ENCODE measurements at places on chromosomes 1 and 21.

GRCh38 chr1:7489586-7489985 is 281.5 kb upstream of the VAMP3 start:
- no peak for DNase-seq

DNA sequence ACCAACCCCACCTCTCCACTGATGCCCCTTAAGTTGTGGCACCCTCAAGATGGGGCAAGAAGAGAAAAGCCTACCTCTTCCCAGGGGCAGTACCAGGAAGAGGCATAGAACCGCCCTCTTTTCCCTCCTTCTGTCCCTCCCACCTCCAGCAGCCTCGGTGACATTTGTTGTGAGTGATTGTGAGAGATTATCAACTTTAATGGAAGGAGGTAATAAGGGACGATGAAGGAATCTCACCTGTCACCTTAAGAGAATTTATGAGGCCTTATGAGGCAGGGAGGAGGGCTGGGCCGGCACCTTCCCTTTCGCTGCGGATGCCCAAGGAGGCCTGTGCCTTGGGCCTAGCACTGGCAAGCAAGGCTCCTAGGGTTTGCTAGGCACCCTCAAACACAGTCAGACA is 1.4 kb upstream of the ADGRB2 start:
- no peak for DNase-seq

GRCh38 chr1:223535319-223535718 is 130.2 kb downstream of the CAPN8 start:
- DNase-seq, result no peak

- DNase-seq, result no peak
Observed at GRCh38 chr1:166848193-166848592, 8.9 kb downstream of the POGK start.

- no peak for DNase-seq
Observed at GRCh38 chr1:213686983-213687382, 300.8 kb upstream of the PROX1 start.

DNA sequence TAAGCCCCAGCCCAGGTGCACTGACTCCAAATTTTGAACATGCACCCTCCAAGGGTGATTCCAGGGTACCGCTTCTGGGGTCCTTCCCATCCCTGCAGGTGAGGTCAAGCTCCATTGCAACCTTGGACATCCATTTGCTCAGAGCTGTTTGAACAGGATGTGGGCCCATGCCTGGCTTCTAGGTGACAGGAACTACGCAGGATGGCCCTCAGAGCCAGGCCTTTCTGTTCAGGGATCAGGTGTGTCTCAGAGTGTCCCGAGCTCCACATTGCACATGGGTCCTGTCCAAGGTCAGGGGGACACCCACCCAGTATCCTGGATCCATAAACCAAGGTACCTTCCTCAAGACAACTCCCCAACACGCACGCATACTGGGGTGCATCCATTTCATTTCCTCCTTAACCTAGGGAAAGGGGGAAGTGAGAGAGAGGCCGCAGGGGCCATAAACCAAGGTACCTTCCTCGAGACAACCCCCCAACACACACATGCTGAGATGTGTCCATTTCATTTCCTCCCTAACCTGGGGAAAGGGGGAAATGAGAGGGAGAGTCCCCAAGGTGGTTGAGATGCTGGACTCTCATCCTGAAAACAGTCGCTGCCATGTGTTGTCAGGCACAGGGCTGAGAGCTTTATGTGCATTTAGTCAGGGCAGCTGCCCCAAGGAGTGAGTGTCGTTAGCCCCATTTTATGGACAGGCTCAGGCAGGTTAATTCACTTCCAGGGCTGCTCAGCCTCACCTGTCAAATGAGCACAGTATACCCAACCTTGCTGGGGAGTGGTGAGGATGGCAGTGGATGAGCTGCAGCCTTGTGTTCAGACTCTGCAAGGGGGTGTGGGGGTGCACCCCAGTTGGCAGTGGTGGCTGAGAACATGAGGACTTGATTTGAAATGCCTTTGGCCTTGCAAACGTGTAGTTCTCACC is 2.1 kb downstream of the SLC66A1 start:
- DNase-seq, result no peak

- DNase-seq, result no peak
Observed at GRCh38 chr1:188423073-188423472, 1594.3 kb downstream of the PLA2G4A start.

- DNase-seq, result no peak
Observed at GRCh38 chr1:17472814-17473213, 33.3 kb upstream of the RCC2 start.

GRCh38 chr1:231036416-231036815 is 3.6 kb downstream of the FAM89A start:
- DNase-seq, result peak; percentile 10

- no peak for DNase-seq
Observed at GRCh38 chr21:40177979-40178378, 310.7 kb downstream of the PCP4 start.

GRCh38 chr1:235313931-235314678 is 13.9 kb downstream of the ARID4B start:
- no peak for DNase-seq

DNA sequence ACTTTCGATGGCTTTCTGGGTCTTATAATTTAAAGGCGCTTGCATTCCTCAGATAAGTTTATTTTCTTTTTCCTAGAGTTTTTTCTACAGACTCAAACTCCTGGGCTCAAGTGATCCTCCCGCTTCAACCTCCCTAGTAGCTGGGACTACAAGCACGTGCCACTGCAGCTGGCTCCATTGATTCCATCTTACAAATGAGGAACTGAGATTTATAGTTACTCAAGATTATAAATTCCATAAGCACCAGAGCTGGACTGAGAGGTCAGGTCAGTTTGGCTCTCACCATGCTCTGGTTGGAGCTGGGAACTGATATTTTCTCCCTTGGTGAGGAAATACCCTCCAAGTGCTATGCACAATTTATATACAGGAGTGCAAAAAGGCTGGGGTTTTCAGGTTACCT is 13.4 kb upstream of the PRPF38B start:
- DNase-seq, result no peak

DNA sequence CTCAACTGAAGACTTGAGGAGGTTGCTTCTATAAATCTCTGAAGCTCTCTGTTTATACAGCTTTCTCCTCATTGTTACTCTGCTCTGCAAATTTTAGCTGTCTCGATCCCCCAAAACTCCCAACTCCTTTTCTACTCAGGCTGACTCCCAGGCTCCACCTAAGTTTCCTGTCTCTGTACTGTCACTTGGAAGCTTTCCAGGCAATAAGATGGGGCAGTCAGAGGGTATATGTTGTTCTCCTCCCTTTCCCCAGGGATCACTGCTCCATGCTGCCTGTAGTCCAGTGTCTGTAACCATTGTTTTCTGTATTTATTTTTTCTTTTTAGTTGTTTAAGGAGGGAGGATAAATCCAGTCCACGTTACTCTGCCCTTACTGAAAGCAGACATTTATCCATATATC is 13.4 kb downstream of the TSNAX start:
- no peak for DNase-seq

DNA sequence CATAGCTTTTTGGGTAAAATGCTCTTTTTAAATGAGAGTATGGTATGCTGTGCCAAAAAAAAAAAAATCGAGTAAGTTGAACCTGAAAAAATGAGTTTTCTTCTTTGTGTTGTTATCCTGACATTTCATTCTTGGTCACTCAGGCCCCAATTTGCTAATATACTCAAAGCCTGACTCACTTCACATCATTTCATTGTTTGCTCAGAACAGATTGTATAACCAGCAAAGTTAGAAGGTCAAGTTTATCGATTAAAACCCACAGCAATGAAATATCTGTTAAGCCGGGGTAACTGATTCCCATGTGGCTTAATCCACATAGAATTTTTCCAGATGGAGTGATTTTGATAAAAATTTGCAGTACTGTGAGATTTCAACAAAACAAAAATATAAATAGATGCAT is 363.7 kb downstream of the NEGR1 start:
- no peak for DNase-seq

DNA sequence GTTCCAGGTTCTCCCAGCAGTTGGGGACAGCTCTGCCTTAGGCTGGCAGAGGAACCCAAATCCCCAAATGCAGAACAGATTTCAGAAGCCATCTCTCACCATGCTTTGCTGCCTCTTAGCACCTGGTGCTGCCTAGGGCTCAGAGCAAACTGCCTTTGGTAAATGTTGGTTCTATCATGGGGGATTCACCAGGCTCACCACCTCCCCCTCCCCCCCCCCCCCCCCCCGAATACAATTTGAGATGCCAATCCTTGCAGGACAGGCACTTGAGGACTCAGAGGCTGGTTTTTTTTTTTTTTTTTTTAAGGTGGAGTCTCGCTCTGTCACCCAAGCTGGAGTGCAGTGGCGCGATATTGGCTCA is 447 bp upstream of the PAQR6 start:
- DNase-seq, result no peak

- DNase-seq, result no peak
Observed at GRCh38 chr1:161085165-161085564, 4.2 kb downstream of the NECTIN4 start.

DNA sequence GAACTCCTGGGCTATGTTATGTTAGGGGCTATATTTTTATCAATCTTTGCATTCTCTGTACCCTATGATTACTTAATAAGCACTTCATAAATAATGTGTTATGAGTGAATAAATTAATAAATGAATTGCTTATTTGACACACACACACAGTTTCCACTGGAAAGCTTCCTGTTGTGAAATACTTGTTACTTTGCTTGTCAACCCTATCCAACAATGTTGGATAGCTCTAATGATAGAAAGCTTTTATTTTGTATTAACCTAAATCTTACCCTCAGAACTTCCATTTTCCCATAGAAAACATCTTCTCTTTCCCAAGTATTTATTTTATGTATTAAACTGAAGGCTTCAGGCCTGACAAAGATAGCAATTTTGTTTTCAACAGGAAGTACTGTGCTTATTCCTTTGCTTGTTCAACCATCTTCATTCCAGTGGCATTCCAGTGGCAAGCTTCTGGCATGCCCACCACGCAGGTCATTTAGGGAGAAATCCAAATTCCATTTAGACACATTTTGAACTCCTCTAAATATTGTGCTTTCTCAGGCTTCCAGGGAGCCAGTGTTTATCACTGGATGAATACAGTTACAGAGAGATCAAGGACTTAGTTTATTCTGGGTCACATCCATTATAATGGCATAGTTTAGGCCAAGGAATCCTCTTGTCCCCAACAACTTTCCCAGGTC is 134.4 kb downstream of the TGFB2 start:
- no peak for DNase-seq

GRCh38 chr1:162985816-162986435 is 83.2 kb upstream of the RGS4 start:
- no peak for DNase-seq

DNA sequence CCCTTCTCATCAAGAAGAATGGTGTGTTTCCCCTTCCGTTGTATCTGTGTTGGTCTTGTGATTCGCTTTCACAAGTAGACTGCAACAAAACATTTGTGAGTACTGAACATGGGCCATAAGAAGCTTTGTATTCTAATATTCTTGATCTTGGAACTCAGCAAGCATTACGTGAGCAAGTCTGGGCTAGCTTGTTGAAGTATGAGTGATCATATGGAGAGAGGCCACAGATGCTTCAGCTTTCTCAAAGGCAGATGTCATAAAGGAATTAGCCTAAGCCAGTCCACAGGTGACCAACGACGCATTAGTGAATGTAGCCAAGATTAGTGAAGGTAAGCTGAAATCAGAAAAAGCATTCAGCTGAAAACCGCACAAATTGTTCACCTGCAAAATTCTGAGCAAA is 609.6 kb upstream of the NEGR1 start:
- no peak for DNase-seq

GRCh38 chr1:241443561-241443960 is 76.0 kb downstream of the FH start:
- DNase-seq, result no peak

GRCh38 chr1:54477153-54477561 is 70.9 kb upstream of the ACOT11 start:
- no peak for DNase-seq

DNA sequence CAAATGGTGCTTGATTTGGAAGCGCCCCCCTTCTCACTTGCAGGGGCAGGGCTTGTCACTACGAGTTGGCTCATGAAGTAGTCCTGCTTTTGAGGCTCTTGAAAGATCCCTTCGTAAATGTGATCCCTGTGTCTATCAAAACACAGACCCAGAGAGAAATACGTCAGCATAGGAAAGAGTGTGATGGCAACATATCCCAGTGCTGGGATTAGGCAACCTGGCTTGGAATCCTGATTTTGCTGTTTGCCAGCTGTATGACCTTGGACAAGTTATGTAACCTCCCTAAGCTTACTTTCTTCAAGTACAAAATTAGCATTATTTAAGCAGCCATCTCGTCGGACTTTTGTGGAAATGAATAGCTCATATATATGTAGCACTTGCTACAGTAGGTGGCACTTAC is 228.4 kb downstream of the ATG4C start:
- DNase-seq, result no peak

- no peak for DNase-seq
Observed at GRCh38 chr1:229355661-229356060, 12.8 kb upstream of the CCSAP start.

DNA sequence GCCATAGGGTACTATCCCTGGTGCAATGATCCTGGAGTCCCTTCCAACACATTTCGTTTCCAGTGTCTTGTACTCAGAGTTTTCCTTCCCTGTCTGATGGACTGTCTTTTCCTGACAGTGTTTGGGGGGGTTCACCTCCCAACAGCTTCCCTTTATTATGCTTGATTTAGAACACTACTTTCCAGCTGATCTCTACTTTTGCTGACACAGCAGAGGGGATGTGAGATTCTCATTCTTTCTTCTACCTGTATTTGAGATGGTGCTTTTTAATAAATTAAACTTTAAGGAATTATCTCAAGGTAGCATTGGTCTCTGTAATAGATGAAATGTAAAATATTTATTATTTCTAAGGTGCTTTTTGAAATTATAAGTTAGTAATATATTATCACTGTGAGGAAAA is 41.0 kb downstream of the SLC35A3 start:
- DNase-seq, result no peak

DNA sequence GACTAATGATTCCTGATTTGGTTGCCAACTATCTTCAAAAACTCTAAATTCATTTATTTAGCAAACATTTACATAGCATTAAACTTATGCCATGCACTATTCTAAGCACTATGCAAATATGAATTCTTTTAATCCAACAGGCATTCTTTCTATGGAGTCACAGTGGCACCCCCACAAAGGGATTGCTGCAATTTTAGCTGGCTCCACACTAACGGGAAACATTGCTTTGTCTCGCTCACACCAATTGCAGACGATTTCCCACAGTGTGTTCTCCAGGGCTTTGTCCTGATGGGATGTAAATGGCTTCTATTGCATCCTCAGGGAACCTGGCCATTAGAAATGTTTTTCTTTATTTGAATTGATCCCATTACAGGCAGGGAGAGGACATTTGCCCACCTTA is 259.1 kb downstream of the BARHL2 start:
- no peak for DNase-seq
